Caco-2 (cell line): ENCODE measurements at places on chromosomes 1 and 21.

GRCh38 chr1:93708734-93709481 is 27.3 kb upstream of the BCAR3 start:
- DNase-seq = no peak

DNA sequence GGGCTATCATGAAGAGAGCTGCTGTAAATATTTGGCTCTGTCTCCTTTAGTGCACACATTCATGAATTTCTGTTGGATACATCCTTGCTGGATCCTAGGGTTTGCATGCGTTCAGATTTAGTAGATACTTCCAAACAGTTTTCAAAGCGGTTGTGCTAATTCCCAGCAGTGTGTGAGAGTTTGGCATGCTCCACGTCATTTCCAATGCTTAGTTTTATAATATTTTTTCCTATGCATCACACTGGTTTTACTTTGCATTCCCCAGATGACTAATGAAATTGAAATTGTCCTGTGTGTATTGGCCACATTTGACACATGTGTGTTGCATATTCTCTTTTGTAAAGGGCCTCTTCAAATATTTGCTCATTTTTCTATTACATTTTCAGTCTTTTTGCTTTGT is 18.5 kb upstream of the AADACL3 start:
- no peak for DNase-seq

DNA sequence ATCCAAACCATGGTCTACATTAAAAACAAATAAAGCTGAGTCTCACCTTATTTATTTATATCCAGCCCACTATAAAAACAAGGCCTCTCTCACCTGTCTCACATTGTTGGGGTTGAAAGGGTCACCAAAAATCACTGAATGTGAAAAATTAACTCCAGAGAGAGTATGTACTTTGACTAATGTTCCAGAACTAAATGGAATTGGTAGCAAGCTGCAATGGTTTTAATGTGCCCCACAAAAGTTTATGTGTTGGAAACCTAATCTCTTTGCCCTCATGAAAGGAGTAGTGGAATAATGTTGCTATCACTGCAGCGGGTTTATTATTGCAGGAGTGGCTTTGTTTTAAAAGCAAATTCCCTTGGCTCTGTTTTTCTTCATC is 230.3 kb downstream of the LTN1 start:
- no peak for DNase-seq

- DNase-seq = no peak
These were observed 29.7 kb upstream of the CDC14A start for GRCh38 chr1:100322436-100323211.

DNA sequence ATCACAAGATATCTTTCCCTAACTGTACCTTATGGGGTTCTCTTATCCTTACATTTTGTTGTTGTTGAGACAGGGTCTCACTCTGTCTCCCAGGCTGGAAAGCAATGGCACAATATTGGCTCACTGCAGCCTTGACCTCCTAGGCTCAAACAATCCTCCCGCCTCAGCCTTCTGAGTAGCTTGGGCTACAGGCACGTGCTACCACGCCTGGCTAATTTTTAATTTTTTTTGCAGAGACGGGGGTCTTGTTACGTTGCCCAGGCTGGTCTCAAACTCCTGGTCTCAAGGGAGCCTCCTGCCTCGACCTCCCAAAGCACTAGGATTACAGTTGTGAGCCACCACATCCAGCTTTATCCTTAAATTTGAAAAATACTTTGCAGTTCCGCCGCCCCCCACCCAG is 10.4 kb downstream of the RERE start:
- no peak for DNase-seq

- no peak for DNase-seq
These were observed 31.8 kb downstream of the UBE2U start for GRCh38 chr1:64235181-64235580.

- DNase-seq = no peak
These were observed 257.5 kb downstream of the KIF26B start for GRCh38 chr1:245412306-245412705.

GRCh38 chr21:45392573-45392971 is 12.4 kb upstream of the COL18A1 start:
- no peak for DNase-seq

- DNase-seq = peak; percentile 47
These were observed 617.3 kb downstream of the MATN1 start for GRCh38 chr1:30106125-30106524.

GRCh38 chr21:42203321-42203720 is 15.6 kb upstream of the ABCG1 start:
- DNase-seq = no peak

DNA sequence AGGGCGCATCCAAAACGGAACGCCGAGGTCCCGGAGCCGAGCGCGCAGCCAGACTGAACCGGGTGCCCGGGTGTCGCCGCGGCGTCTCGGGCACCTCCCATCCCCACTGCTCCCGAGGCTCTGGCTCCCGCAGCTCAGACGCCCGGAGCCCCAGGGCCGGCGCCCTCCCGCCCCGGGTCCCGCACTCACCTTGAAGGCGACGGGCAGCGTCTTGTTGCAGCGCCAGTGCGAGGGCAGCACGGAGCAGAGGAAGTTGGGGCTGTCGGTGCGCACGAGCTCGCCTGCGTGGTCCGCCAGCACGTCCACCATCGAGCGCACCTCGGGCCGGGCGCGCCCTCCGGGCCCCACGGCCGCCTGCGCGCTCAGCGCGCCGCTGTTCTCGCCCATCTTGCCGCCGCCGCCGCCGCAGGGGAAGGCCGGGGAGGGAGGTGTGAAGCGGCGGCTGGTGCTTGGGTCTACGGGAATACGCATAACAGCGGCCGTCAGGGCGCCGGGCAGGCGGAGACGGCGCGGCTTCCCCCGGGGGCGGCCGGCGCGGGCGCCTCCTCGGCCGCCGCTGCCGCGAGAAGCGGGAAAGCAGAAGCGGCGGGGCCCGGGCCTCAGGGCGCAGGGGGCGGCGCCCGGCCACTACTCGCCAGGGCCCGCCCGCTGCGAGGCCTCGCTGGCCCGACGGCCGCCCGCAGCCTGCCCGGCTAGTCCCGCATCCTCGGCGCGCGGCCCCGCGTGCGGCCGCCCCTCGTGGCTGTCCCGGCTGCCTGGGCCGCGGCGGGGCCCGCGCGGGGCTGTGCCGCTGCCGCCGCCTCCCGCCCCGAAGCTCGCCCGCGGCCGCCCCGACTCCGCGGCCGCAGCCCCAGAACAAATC is 447 bp downstream of the RUNX3 start:
- DNase-seq = peak; percentile 21

GRCh38 chr1:92877792-92878191 is 46.0 kb downstream of the RPL5 start:
- no peak for DNase-seq

DNA sequence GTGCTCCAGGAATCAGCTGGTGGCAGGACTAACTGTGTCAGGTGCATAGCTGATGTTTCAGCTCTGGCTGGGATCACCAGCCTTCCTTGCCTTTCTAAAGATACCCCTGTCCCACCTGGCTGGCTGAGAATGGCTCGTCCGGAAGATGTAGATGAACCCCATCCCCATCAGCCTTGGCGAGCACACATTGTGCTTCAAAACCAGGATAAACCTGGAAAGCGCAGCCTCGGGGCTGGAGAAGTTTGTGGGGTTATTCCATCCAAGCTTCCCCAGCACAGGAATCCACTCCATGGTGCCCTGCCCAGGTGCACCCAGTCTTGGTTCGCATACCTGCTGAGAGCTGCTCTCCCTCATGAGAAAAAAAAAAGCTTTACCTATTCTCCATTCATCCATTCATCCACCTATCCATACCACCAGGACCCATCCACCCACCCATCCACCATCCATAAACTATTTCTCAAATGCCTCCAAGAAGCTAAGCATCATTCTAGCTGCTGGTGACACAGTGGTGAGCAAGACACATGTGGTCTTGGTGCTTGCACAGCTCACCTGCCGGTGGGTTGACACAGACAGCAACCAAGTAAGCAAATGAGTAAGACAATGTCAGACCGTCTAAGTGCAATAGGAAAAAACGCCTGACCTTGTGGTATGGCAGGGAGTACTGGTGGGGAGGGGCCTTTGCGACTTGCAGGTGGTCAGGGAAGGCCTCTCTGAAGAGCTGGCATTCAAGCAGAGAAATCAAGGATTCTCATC is 94.0 kb downstream of the DMRTB1 start:
- DNase-seq = no peak

- DNase-seq = no peak
These were observed 5.0 kb upstream of the EFNA3 start for GRCh38 chr1:155073377-155074242.

- DNase-seq = no peak
These were observed 65.6 kb downstream of the NTPCR start for GRCh38 chr1:233015965-233016364.

DNA sequence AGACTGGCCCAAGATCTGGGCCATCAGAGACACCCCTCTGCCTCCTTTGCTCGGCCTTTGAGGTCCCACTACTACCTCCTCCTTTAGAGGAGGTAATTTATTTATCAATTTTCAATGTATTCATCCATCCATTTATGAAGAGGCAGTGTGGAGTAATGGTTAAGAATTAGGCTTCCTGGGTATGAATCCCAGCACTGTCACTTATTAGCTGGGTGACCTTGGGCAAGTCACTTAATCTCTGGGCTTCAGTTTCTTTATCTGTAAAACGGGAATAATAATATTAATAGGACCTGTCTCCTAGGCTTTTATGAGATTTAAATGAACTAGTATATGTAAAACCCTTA is 1.7 kb downstream of the NR0B2 start:
- DNase-seq = no peak

DNA sequence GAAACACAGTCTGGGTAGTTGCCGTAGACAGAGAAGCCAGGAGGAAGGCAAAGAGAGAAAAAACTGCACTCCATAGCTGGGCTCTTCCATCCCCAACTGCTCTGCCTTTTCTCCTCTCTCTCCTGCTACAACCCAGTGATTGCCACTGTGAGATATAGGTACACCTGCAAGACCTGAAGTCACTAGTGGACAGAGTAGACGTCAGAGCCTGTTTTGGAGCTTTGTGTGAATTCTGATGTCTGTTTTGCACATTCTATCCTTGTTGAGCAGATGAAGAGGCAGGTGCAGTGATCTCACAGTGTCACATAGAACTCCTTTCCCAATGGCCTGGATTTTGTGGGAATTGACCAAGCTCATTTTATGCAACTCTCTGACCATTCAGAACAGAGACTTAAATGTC is 2.2 kb downstream of the HAO2 start:
- DNase-seq = no peak

DNA sequence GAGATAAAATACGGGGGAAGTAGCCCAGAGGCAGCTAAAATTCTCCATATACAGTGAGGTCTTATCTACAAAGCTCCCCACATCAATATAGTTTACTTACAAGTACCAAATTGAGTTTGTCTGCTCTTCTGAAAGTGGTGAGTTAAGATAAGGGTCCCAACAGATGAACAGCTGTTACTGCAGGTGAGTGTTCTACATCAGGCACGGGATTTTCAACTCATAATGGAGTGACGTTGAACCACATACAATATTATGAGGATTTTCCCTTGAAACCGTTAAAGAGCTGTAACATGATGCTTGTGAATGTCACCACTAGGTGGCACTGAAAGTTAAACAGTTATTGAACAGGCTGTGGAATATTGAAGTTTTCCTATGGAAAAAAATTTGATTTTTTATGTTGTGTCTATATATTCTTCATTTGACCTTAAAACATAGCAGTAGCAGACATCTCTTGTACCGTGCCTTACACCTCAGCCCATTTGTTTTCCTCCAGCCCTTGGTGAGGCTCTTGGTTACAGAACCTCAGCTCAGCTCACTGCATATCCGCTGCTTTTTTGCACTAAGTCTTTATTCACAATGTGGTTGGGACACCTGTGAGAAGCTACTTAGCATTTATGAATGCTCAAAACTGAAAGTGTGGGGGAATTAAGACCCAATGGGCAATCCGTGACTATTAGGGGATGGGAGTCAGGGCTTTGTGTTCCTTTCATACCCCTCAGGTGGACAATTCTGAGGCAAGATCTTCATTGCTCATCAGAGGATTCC is 23.2 kb downstream of the CD1D start:
- no peak for DNase-seq

DNA sequence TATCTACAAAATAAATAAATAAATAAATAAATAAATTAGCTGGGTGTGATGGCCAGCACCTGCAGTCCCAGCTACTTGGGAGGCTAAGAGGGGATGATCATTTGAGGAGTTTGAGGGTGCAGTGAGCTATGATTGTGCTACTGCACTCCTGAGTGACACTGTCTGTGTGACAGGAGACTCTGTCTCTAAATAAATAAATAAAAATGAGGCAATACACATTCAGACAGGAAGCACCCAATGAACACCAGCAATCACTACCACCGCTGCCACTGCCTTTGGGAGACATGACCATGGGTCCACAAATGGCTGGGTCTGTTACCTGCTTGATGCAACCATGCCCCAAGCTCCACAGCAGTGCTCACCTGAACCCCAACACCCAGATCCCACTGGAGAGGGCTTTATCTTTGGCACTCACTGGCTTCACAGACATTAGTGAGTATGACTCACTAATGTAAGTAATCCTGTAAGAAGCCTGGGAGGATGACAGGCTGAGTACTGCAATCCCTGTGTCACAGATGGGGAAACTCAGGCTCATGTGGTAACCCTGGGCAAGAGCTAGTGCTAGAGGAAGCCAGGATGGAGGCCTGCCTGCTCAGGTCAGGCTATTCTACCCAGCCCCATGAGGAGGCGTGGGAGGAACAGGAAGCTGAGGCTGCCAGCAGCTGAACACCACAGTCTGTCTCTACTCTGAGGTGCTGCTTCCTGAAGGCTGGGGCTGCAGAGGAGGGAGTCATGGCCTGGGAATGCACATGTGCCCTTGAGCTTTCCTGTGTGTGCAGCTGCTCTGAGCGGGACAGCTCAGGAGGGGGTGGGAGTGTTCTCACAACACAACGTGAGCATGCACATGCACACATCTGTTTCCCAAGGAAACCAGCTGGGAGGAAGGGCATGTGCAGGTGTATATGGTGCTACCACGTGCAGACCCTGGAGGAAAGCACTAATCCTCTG is 43.0 kb downstream of the SLC9A1 start:
- DNase-seq = peak; percentile 51

GRCh38 chr1:15618655-15619525 is 1.6 kb downstream of the DDI2 start:
- no peak for DNase-seq

DNA sequence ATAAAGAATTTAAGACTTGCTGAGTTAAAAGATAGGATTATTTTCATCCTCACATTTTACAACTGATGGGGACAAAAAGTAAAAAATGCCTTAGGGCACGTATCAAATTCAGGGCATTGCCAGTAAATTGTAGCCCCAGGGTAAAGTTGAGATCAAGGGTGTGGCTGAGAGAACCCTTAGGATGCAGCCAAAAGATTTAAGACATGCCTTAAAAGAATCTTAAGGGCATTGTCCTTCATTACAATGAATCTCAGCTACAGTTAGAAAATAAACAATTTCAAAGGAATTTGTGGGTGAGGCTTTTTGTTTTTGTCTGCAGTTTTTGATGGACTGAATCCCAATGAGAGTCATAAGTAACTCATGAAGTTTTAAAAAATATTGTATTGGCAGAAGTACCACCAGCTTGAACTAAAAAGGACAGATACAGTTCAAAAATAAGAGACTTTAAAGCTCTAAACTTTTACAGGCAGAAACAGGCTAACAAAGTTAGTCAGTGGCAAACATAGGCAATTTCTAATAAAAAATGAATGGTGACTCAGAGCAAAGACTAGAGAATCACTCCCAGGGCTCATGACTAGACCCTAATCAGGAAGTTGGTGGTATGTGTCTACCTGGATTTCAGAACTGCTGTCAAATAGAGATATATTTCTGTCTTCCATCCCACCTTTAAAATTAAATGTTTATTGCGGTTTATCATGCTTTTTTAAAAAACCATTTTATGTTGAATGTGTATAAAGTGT is 165.1 kb upstream of the SNX7 start:
- no peak for DNase-seq

- DNase-seq = no peak
These were observed 40.5 kb upstream of the AKT3 start for GRCh38 chr1:243890576-243890975.

- no peak for DNase-seq
These were observed 143.7 kb downstream of the TM2D1 start for GRCh38 chr1:61581251-61581650.

GRCh38 chr1:219973213-219973612 is 44.9 kb upstream of the SLC30A10 start:
- no peak for DNase-seq
